Lung microvascular endothelial cell (primary cell): ENCODE measurements at places on chromosomes 2 and 18.

- DNase-seq, result no peak
These were observed 42.2 kb downstream of the LBH start for GRCh38 chr2:30273574-30273929.

GRCh38 chr2:156784020-156784701 is 348.0 kb downstream of the GPD2 start:
- no peak for DNase-seq

DNA sequence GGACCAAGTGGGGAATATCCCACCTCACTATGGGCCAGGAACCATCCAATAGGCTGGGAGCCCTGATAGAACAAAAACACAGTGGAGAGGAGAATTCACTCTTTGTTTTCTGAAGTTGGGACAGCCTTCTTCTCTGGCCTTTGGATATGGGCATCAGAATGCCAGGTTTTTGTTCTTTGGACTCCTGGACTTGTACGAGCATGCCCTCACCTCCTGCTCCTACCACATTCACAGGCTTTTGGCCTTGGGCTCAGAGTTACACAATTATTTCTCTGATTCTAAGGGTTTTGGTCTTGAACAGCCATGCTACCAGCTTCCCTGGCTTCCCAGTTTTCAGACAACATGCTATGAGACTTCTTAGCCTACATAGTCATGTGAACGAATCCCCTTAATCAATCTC is 732.9 kb upstream of the VRK2 start:
- DNase-seq, result no peak

- DNase-seq, result no peak
These were observed 277.0 kb upstream of the MAP2 start for GRCh38 chr2:209146682-209147320.
